Left renal pelvis (tissue), 4 donors: ENCODE measurements at places on chromosomes 7 and 10.

DNA sequence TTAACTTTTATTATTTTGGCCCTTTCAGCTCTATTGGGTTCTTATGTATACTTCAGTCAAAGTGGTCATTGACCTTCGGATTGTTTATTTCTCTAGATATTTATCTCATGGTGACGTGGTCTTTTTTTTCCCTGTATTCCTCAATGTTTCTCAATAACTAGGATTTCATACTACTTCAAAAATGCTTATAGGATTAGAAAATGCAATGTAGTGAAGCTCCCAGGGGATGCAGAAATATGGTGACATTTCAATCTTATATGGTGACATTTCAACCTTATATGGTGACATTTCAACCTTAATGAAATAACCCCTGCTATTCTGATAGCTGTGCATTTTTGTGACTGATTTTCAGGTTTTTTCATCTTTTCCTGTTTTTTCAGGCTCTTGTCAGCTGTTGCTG lies 51.4 kb downstream of the CHRM2 start:
- DNase-seq: no peak

GRCh38 chr7:88628363-88629085 lies 131.0 kb upstream of the ZNF804B start:
- no peak for DNase-seq

GRCh38 chr7:6306471-6306870 lies 34.0 kb upstream of the CYTH3 start:
- DNase-seq: no peak

DNA sequence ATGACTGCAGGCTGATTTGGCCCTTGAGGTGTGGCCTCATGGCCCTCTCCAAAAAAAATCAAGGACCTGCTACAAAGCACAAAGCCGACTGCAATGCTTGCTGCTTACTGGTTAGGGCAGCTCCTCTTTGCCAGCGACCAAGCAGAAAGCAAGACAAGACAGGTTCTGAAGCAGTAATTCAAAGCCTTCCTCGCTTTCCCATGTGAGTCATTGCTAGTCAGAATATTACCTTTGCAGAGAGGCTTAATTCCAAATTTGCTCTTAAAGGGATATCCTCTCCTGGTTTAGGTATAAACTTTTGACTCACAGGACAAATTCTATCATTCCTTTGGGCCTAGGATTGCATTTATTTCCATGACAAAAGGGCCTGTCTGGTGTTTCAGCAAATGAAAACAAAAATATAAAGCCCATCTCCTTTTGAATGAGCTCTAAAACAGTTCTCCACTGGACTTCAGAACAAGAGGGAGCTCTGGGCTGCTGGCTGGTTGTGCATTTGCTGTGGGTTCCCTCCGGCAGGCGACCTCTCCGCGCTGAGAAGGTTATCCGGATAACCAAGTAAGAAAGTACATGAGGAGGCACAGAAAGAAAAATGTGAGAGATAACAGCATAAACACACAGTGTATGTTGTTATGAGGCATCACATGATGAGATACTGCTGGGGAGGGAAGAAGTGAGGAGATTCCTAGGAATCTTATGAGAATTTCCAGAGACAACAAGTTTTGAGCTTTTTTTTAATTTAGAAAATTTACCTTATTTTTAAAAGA lies 90.8 kb downstream of the EGFR start:
- no peak for DNase-seq

GRCh38 chr10:71419002-71419540 lies 22.4 kb downstream of the CDH23 start:
- no peak for DNase-seq

- peak; percentile 68 for DNase-seq
Measured at GRCh38 chr10:79399223-79399831, 46.1 kb downstream of the ZCCHC24 start.

DNA sequence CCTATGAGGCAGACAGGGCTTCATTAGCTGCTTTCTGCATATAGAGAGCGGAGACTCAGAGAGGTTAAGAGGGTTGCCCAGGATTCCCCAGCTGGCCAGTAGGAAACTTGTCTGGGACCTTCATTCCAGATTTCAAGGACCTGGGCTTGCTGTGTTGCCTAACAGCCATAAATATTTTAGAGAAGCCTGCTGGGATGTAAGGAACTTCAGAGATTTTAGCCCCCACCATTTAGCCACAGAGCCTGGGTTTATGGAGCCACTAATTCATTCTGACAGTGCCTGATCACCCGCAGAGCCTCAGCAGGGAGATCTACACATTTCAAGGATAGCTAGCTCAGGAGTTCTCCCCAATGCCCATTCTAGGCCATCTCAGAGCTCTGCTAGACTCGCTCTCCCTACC lies 56.6 kb upstream of the TRUB1 start:
- no peak for DNase-seq

DNA sequence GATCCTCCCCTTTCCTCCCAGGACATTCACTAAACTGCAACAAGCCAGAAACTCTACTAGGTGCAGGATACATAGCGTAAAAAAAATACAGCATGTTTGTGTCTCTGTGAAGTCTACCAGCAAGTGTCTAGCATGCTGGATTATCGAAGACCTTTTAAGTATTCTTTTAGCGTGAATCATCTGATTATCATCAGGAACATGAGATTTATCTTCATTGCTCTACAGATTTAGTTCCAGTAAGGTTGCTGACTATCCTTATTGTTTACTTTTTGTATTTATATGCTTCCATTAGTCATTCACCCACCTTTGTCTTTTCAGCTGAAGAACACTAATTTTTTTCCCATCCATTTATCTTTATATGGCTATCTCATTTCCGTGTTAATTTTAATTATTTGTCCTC lies 62.8 kb downstream of the PDZD8 start:
- DNase-seq: no peak

- DNase-seq: no peak
Measured at GRCh38 chr7:1981878-1982230, 250.9 kb downstream of the MAD1L1 start.

GRCh38 chr10:109922358-109922975 lies 844 bp downstream of the XPNPEP1 start:
- no peak for DNase-seq

DNA sequence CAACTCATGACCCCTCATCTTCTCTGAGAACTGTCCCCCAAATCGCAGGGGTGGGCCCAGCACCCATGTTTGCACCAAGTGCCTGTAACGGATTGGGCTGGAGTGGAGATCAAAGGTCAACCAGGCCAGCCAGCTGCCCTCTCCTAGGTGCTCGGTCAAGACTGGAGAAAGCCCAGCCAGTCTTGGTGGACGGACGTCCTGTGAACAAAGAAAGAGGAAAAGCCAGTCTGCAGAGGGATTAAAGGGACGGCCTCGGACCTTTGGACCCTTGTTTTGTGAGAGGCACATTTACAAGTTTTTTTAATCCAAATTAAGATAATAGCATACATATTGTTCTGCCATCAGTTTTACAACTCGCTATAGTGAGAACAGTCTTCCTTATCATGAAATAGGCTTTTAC lies 31.7 kb upstream of the GALNTL5 start:
- no peak for DNase-seq
